ENCODE measurements at places on chromosomes 5 and 9.

- no peak for DNase-seq
Measured at GRCh38 chr9:11023201-11023600, 410.4 kb upstream of the PTPRD start.

DNA sequence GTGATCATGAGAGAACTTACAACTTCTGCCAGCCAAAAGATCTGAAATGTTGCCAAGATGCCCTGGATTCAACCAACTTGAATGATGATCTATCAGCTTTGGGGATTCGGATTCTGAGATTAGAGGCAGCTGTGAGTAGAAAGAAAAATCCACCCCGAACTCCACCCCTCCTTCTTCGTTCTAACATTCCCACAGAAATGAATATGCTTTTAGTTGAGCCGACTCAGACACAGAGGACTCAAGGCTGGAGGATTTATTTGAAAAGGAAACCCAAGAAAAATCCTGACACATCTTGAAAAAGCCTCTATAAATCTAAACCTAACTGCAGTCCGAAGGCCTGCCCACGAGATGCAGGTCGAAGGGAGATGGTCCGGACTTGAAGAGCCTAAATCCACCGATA is 275.0 kb downstream of the GAS1 start:
- DNase-seq = no peak

DNA sequence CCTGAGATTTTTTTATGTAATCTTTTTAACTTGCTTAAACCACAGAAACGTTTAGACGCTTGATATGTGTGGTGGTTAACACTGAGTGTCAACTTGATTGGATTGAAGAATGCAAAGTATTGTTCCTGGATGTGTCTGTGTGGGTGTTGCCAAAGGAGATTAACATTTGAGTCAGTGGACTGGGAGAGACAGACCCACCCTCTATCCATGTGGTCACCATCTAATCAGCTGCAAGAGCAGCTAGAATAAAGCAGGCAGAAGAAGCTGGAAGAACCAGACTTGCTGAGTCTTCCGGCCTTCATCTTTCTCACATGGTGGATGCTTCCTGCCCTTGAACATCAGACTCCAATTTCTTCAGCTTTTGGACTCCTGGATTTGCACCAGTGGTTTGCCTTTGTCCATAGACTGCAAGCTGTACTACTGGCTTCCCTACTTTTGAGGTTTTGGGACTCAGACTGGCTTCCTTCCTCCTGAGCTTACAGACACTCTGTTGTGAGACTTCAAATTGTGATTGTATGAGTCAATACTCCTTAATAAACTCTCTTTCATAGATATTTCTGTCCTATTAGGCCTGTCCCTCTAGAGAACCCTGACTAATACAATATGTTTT is 816.0 kb upstream of the CDH9 start:
- no peak for DNase-seq

- no peak for DNase-seq
Measured at GRCh38 chr5:72644296-72644695, 137.1 kb upstream of the ZNF366 start.

GRCh38 chr5:82277613-82277986 is 554 bp downstream of the RPS23 start:
- DNase-seq = no peak

- no peak for DNase-seq
Measured at GRCh38 chr9:110124439-110124838, 83.5 kb downstream of the C9orf152 start.

GRCh38 chr9:13939134-13939533 is 374.8 kb downstream of the NFIB start:
- DNase-seq = no peak

- DNase-seq = no peak
Measured at GRCh38 chr9:130288393-130288792, 22.8 kb downstream of the HMCN2 start.

GRCh38 chr5:644509-644908 is 32.4 kb downstream of the CEP72 start:
- DNase-seq = no peak

GRCh38 chr9:91253488-91253887 is 108.2 kb downstream of the AUH start:
- no peak for DNase-seq

DNA sequence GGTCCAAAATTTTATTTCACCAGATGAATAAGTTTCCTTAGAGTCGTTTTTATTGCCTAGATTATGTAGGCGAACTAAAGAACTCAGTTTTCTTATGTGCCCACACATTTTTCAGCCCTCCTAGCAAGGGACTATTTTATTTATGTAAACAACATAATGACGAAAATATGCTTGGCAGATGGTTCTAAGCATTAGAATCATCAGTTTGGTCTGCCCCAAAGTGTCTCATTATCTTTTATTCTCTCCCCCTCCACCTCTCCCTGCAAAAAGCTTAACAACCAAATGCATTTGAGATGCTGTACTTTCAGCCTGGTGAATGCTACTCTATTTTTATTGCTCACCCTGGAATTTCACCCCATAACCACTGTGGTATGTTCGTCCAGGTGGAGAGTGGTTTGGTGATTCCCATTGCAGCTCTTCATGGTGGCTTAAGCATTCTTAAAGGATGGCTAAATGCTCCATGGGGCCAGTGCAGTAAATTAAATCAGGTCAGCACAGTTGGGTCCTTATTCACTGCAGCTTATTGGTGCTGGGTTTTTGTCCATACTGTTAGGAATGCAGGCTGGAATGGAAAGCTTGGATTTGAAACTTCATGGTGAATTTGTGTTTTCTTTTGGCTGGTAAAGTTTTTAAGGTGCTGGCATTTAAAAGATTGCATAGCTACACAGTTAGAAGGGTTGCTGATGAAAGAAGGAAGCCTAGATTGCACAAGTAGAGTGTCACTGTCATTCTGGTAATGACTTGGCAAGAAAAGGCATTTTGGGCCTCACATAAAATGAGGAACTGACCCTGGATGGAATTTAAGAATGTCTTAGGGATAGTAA is 39.2 kb downstream of the TLE4 start:
- no peak for DNase-seq

DNA sequence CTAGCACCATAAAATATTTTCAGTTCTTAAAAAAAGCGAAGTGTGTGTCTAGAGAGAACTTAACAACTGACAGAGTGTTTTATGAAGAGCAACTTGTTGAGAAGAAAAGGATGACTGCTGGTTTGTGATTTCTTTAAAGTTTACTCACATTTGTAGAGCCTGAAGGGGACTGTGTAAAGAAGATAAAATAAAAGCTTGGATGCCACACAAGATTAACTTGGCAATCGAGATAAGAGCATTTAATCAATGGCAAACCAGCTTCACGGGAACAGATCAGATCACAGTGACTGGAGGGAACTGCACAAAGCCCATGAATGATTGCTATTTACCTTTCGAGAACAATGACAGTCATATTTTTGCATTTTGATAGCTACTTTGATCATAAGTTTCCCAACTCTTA is 2013.1 kb upstream of the CDH9 start:
- DNase-seq = no peak

- DNase-seq = no peak
Measured at GRCh38 chr5:3639175-3639574, 43.5 kb downstream of the IRX1 start.

- DNase-seq = no peak
Measured at GRCh38 chr9:38626006-38626405, 5.6 kb upstream of the ANKRD18A start.

- no peak for DNase-seq
Measured at GRCh38 chr5:74143151-74143550, 497.4 kb downstream of the ENC1 start.

DNA sequence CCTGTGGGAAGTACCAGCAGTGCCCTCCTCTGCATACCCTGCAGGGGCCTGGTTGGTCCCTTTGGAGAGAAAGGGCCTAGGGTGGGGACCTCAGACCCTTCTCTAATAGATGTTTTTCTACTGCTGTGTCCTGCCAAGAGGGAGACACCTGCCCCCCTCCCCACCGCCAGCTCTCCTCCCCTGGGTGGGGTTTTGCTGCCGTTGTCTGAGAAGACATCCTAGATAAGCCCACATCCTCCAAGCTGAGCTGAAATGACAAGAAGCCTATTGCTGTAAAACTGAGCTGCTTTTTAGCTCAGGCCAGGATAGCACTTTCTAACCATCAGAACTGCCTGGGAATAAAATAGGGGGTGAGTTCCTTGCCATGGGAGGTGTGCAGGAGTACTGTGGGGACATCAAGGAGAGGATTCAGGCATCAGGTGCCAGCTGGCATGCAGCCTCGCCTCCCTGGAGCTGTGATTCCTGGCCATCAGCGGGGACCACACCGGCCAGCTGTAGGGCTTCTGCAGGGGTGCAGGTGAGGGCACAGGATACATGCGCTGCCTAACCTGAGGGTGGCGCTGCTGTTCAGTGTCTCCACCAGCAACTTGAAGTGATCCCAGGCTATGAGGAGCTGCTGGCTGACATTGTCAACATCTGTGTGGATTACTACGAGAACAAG is 37.9 kb downstream of the CYFIP2 start:
- no peak for DNase-seq

GRCh38 chr9:125767349-125767748 is 20.2 kb downstream of the PBX3 start:
- no peak for DNase-seq

DNA sequence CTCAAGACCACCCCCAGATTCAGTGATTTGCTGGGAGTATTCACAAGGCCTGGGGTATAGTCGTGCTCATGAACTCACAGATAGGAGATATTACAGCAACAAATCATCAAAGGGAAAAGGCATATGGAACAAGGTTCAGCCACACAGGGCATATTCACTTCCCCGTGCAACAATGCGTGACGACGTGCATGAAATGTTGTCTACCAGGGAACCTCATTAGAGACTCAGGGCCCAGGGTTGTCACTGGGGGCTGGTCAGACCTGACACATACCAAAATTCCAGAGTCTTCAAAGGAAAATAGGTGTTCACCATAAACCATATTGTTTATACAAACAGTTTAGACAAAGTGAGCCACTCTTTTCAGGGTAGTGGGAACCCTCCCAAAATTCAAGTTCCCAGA is 212.4 kb downstream of the RFK start:
- DNase-seq = no peak

GRCh38 chr9:16396389-16396788 is 474.1 kb downstream of the BNC2 start:
- DNase-seq = no peak

DNA sequence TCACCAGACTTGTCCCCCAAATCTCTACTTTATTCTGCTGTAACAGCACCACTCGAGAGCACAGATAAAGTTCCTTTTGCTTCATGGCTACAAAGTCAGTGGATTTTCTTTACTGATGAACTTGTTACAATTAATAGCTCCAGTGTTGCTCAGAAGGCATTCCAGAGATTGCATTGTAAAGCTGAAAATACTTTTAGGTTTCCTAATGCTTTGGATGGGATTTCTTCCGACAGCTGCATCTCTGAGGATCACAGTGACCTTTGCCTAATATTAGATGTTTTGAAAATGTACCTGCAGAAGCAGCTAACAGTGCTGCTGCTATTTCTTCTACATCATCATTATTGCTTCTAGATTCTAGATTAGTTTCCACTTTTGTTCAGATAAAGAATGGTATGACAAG is 58.8 kb upstream of the TMEM171 start:
- no peak for DNase-seq

GRCh38 chr9:132412089-132412488 is 2.1 kb downstream of the CFAP77 start:
- DNase-seq = no peak

- DNase-seq = no peak
Measured at GRCh38 chr5:45417285-45417998, 278.7 kb downstream of the HCN1 start.

Measured in PC-9 (cell line).